IMR-90 (cell line): ENCODE measurements at places on chromosomes 4 and X.
A peak's percentile ranks its signal among the peaks of the same experiment; 100 is the strongest.

DNA sequence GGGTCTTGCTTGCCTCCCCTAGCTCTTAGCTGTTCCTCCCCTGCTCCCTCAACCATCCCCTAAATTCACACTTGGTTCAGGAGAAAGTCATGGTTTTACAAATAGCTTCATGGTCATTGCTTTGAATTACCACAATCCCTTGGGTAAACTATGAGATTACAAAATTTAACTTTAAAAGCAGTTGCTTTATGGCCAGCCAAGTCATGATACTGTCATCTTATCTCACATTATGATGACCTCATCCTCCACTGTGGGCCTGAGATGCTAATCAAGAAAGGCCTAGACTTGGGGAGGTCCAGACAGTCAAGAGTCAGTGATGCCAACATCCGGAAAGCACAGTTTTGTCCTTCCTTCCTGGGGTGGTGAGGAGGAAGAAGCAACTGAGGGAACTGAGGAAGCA, 10.5 kb upstream of the FGF16 start:
- peak; percentile 52 for DNase-seq

DNA sequence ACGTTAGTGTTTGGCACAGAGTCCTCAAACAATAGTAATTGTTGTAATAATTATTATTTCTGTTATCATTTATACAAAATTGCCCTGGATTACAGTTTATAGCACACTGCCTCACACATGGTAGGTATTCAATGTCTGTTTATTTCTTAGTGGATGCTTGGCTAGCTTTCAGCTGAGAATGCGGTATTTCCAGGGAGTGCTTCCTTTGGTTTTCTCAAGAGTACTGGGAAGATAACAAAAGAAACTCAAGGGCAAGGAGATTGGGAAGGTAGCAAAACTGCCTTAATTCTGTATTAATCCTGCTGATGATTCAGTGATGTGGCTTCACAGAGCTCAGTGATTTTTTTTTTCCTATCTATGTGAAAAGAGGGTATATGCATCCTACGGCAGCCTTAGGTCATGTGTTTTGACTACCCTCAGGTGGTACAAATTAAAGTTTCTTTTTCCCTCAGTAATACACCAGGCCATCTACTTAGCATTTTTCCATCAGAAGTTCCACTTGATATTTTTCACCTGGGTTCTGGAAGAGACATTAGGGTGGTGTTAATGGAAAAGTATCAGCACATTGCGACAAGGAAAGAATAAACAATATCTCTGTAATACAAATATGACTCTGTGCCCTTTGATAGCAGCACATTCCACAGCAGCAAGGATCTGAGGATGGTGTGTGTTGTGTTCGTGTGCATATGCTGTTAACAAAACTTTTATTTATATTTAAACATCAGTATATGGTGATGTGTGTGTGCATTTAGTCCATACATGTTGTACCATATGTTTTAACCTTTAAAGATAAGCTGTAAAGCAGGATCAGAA, 124.3 kb upstream of the RASGEF1B start:
- DNase-seq, result no peak

- DNase-seq, result no peak
Measured at GRCh38 chr4:168930413-168931196, 79.5 kb downstream of the CBR4 start.

DNA sequence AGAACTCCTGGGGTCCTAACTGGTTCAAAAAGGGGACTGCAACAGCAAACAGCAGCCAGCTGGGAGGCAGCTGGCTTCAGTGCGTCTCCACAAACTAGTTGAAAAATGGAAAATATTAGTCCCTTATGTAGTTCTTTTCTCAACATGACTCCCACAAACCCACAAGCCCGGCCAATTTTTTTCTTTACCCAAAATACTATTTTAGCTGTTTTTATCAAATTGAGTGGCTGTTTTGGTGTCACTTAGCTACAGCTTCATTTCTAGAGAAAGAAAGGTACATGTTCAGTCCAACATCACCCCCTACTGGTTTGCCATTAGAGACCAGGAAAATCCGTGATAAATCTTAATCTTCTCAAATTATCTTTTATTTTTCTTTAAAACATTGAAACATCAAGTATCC, 97.2 kb downstream of the GUCY2F start:
- peak; percentile 10 for DNase-seq

- peak; percentile 96 for DNase-seq
Measured at GRCh38 chr4:17030543-17030942, 132.1 kb upstream of the LDB2 start.

- peak; percentile 85 for DNase-seq
Measured at GRCh38 chr4:158013858-158014257, 159.0 kb downstream of the GASK1B start.

GRCh38 chrX:10404436-10404835, 215.9 kb downstream of the MID1 start:
- DNase-seq, result peak; percentile 83

DNA sequence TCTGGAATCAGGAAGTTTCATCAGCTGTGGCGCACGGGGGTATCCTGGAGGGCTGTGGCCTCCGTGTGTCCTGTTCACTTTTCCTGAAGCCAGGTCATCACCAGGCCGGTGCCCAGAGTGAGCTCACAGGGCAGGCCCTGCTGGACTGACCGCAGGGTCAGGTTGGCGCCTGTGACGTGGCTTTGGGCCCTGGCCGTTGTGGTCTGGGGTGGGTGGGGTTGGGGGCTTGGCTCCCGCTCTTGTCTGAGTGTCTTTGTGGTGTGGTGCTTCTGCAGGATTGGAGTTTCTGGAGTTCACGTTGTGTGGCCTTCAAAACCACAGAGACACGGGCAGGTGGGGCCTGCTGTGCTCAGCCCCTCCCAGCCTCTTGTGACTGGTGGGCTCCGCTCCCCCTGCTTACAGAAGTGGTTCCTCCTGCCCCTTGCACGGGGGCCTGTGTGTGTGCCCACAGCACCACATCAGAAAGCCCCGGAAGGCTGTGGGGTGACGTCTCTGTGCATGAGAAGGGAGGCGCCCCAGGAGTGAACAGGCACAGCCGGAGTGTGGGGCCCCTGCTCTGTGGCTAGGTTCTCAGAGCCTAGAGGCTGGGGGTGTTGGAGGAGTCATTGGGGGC, 9.5 kb downstream of the RGS12 start:
- DNase-seq, result no peak

DNA sequence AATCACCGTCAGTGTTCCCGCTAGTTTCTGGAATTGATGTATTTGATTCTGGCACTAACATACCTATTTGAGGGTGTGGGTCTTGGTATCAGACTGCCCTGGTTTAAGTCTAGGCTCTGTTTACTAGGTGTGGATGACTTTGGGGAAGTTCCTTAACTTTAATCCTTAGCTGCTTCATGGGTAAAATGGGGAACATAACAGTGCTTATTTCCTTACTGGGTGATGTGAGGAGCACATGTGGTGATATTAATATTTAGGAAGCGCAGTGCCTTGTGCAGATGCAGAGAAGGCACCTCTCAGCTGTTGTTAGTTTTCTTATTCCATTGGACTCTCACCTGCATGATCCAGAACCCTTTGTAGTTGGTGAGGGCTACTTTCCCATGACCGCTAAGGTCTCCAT, 17.1 kb downstream of the RNF4 start:
- DNase-seq, result no peak

DNA sequence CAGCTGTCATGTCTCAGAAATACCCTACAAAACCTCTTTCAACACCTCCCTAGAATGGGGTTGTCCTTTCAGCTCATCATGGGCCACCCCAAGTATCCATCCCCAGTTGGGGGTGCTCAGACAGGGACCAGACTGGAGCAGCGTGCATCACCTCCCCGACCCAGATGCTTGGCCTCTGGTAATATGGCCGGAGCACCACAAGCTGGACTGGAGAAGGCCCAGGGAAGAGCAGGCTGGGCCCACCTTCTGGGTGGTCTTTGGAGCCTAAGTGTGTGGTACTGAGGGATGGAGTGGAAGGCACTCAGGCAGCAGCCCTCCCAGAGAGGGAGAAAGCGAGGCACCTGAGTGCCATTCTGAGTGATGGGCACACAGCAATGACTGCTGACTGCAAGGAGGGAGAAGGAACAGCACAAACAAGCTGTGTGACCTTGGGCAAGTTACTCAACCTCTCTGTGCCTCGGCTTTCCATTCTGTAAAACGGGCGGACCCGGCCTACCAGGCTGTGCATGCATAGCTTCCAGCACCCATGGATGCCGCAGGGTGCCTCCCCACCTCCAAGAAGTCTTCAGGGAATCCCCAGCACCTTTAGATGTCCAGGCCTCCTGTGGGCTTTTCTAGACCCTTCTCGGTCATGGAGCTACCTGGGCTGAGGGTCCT, 228.2 kb downstream of the AFAP1 start:
- no peak for DNase-seq

DNA sequence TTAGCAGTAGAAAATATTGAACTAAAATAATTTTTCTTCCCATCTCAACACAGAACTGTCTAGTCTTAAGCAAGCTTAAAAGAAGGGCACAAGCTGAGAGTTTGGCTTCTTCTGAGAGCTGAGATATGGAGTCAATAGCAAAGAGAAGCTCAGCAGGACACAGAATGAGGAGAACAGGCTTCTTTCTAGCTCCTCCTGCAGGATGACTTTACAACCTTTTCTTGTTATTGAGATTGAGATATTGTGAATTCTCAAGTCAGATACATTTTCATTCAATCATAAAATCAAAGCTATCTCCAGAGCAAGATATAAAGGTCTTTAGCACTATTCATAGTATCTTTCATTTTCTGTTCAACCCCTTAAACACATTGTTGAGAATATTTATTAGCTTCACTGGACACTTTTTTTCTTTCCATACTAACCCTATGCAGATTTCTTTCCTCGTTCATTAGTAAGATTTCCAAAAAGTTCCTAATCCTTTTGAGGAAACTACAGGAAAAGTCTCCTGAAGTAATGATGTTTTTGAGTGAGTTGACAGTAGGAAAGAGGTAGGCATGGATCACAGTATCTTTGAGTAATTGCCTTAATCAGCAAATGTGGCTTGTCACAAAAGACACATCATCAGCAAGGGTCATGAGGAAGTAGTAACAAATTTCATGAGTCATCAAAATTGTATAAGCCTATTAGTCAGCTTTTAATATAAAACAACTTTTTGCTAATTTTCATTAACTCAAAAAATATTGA, 17.8 kb upstream of the CXCL3 start:
- peak; percentile 52 for DNase-seq

DNA sequence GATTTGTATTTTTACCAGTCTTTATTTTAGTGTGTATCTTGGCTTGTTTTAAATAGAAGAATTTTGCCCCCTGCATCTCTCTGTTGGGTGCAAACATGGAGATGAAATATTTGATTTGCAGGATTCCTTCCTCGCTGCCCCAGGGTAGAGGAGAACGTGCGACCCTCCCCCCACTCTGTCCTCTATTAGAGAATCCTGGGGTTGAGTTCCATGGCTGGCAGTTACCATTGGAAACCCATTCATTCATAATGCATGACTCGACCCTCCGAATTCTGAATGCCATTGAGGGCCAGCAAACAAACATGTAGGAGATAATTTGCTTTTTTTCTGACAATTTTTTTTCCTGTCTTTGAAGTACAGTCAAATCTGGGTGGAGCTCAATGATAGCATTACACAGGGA, 53.7 kb downstream of the TRIM2 start:
- DNase-seq, result no peak

GRCh38 chr4:39814403-39815185, 116.7 kb downstream of the UBE2K start:
- peak; percentile 25 for DNase-seq

GRCh38 chr4:116027311-116027710, 913.9 kb upstream of the NDST4 start:
- no peak for DNase-seq

DNA sequence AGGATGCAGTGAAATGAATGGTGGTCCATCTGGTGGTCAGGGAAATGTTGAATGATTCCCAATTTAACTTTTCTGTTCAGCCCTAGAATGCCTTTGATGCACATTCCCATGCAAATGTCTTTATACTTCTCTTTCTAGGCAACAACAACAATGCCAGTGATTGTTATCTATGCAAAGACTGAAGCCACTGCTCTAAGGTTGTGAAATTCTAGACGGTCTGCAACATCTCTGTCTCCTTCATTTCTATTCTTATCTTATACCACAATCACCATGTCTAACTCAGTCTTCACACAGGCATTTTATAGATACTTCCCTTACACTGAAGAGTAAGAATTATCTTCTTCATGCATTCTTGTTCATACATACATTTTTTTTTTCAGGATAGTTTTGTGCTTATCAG, 84.5 kb downstream of the HPGD start:
- no peak for DNase-seq

- DNase-seq, result peak; percentile 69
Measured at GRCh38 chrX:39850630-39851152, 247.1 kb downstream of the BCOR start.

- DNase-seq, result no peak
Measured at GRCh38 chrX:153925739-153926551, at the start of gene ARHGAP4. ARHGAP4 (minus strand) TSS chrX:153926264; CDS start chrX:153926202, 62 bp downstream.

DNA sequence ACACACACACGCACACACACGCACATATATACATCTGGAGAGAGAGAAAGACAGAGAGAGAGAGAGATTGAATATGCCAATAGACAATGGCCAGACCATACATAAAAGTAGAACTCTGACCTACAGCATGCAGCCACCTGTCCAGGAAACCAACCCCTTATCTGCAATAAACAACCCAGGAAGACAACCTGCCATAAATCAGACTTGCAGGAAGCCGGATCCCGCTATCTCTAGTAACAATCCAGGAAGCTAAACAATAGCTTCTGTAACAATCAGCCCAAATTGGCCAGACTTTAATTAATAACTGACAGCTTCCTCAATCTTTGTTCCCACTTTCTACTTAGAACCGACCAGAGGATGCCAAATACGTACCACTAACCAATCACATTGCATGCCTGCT, 173.2 kb downstream of the LDB2 start:
- no peak for DNase-seq

GRCh38 chrX:67622053-67622585, 78.3 kb downstream of the AR start:
- no peak for DNase-seq

DNA sequence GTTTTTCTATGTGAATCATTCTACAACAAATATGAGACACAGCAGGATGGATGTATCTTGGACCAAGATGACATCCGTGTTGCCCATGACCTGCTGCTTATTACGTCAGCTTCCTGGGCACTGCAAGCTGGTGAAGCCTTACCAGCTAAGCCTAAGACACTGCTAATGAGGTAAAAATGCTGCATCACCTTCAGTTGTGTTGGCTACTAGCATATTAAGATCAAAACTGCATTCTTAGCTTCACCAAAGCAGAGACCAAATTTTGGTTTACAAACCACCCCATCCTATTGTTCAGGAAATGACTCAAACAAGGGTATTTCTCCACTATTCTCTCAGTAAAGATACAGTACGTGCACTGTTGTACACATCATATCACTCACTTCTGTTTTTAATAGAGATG, 50.3 kb downstream of the MAML3 start:
- peak; percentile 62 for DNase-seq

GRCh38 chrX:128517691-128518090, 465.5 kb upstream of the ACTRT1 start:
- DNase-seq, result no peak

GRCh38 chrX:40663078-40663740, 15.8 kb upstream of the CXorf38 start:
- DNase-seq, result no peak

- no peak for DNase-seq
Measured at GRCh38 chrX:118211891-118212816, 95.5 kb upstream of the KLHL13 start.

DNA sequence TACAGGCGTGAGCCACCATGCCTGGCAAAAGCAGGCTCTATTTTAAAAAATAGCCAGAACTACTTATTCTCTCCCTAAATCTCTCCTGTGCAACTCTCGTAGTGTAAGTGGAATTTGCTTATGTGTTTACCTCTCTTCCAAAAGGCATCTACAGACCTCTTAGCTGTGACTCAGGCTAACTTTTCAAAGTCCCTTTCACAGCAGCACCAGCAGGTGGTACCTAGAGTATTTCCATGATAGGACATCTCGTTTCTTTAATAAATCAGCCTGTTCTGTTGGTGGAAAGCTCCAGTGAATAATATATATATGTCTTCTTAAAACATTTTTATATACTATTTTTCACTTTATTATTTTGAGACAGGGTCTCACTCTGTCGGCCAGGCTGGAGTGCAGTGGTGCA, 89.0 kb downstream of the NSUN7 start:
- DNase-seq, result peak; percentile 6
